NCI-H526 (cell line): ENCODE measurements at places on chromosomes 1 and 21.

DNA sequence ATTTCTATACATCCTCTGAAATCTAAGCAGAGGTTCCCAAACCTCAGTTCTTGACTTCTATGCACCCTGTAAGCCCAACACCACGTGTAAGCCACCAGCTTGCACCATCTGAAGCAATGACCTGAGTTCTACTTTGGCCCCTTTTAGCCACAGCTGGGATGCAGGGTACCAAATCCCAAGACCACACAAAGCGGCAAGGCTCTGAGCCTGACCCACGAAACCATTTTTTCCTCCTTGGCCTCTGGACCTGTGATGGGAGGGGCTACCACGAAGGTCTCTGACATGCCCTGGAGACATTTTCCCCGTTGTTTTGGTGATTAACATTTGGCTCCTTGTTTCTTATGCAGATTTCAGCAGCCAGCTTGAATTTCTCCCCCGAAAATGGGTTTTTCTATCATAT is 38.8 kb downstream of the STXBP3 start:
- DNase-seq: no peak

- no peak for DNase-seq
These were observed 50.9 kb upstream of the GALNT2 start for GRCh38 chr1:230016159-230016558.

GRCh38 chr1:198890214-198890930 is 251.5 kb downstream of the PTPRC start:
- DNase-seq: peak; percentile 11

- peak; percentile 34 for DNase-seq
These were observed 19.6 kb upstream of the SDC3 start for GRCh38 chr1:30928171-30928570.

DNA sequence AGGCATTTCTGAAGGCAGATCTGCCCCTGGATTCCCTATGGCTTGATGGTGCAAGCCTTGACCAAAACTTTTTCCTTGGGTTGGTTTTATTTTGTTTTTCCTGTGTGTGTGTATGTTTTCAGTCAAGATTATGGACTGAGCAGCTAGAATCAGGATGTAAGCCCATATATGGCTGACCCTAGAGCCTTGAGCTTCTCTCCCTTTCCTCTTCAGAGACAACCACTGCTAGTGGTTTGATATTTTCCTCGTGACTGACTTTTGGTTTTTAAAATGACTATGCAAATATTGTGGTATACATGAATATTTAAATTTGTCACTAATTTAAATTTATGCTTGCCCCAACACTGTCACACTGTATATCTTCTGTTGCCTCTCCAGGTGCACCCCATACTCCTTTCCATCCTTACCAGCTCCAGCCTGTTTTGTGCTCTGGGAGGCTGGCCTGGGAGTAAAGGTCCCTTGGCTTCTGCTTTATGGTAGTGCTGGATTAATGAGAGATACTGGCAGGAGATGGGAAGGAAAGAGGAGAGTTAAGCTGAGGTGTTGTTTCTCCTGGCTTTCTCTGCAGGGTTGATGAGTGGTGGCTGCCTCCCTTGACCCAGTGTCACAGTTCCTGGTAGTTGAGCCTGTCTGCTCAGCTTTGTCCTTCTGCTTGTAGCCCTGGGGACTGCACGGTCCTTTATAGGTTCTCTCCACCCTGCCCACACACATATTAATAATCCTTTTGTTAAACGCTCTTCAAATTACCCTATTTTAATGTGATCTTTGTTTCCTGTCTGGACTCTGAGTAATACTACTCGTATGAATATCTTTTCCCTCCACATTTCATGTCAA is 44.4 kb downstream of the RWDD3 start:
- DNase-seq: peak; percentile 96

DNA sequence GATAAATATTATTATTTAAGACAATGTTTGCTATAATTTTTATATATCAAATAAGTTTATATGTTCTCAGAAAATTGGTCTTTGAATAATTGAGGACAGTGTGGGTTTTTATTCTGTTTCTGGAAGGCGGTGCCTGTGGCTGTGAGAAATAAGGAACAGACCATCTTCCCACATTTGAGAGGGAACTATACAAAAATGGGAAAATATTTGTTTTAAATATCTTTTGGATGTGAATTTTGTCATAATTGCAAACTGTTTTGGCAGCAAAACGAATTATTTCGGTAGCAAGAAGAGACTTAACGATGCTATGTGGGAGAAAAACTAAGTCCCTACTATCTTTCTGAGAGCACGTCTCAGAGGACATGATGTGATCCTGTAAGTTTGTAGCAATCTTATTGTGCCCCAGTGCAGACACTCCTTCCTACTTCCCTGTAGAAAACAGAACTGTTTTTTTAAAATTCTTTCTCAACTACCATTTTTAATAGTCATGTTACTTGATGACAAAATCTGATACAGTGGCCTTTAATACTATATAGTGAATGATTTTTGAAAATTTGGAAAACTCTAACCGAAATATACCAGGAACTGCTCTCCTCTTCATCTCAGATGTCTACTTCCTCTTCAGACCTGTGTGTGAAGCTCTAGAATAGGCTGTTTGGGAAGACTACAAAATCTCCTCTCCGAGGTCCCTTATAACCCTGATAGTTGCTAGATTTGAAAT is 25.4 kb downstream of the PTPRC start:
- no peak for DNase-seq

GRCh38 chr1:89887270-89887669 is 66.4 kb downstream of the LRRC8D start:
- DNase-seq: no peak

DNA sequence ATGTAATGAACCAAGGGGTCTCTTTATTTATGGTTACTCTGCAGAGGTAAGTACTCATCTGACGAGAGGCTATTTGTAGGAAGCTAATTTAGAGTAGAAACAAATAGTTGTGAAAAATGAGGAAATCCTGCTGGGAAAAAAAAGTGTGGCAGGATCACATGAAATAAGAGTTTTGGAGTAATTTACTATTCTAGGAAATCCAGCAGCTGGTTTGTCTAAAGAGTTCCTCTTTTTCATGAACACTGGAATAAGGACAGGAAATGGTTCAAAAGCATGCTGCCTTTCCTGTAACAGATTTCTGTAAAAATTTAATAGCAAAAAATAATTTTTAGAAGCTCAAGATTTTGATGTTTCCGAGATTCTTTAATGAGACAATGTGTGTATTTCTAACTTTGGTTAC is 177.3 kb downstream of the CHRM3 start:
- DNase-seq: no peak
